ENCODE measurements at places on chromosomes 6 and 20. TPM values are rescaled to one million over a fixed set of nuclear protein-coding genes. Genes with fewer than 3 reads are reported as not detected.
A peak's percentile ranks its signal among the peaks of the same experiment; 100 is the strongest.

DNA sequence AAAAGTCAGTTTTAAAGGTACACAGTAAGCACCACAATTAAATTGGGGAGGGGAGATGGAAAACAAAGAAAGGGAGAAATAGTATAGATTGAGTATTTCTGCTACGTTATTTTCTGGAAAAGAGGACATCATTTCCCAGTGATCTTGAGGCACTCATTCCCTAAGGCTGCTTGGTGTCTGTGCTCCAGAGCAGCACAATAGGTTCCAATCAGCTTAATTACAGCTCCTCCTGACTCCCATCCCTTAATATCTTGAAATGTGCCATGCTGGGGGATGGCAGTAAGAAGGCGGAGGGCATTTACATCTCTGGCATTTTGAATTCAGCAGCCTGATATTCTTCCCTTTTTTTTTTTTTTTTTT lies 39.5 kb upstream of the BEND3 start:
- H3K4me1 ChIP-seq = no peaks in the 10 kb centered on the region
- no peaks in the 10 kb centered on the region for H3K36me3 ChIP-seq
- no peak overlapping the region for H3K27ac ChIP-seq
- H3K4me3 ChIP-seq = no peak overlapping the region
- no peak for DNase-seq

TREML2 gene
- total RNA-seq = 0.39 TPM

CST2 gene
- total RNA-seq = not detected

GRCh38 chr6:21019614-21020013 lies 485.4 kb downstream of the CDKAL1 start:
- no peak overlapping the region for H3K4me3 ChIP-seq
- no peak overlapping the region for H3K27ac ChIP-seq
- no peaks in the 10 kb centered on the region for H3K36me3 ChIP-seq
- no peak for DNase-seq

BMP5 gene
- not detected for total RNA-seq

GRCh38 chr6:128694303-128695009 lies 174.1 kb upstream of the PTPRK start:
- no peaks in the 10 kb centered on the region for H3K36me3 ChIP-seq
- no peak for DNase-seq
- H3K27ac ChIP-seq = no peak overlapping the region

HLA-DPB1 gene
- total RNA-seq = 17.2 TPM

FAM83C gene
- total RNA-seq = not detected

TRIM10 gene
- not detected for total RNA-seq

DNA sequence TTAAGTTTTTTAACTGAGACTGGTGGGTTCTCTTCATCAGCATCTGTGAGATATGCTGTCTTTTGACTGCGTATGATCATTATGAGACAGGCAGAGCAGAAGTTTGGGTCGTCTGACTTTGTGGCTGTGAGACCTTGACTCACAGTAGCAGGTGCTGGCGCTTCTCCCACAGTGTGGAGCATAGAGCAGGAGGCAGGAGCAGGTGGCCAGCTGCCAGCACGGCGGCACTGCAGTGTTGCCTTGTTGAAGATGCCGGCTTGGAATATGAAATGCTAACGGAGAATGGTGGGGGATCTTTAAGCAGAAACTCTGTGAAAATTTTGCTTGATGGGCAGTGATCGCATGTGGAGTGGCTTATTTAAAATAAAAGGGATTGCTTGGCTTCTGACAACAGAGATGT lies 105.0 kb downstream of the TIAM2 start:
- no peaks in the 10 kb centered on the region for H3K4me1 ChIP-seq
- H3K36me3 ChIP-seq = no peaks in the 10 kb centered on the region
- no peaks in the 10 kb centered on the region for H3K27me3 ChIP-seq
- no peak for DNase-seq
- H3K27ac ChIP-seq = no peak overlapping the region
- H3K4me3 ChIP-seq = no peak overlapping the region

DNA sequence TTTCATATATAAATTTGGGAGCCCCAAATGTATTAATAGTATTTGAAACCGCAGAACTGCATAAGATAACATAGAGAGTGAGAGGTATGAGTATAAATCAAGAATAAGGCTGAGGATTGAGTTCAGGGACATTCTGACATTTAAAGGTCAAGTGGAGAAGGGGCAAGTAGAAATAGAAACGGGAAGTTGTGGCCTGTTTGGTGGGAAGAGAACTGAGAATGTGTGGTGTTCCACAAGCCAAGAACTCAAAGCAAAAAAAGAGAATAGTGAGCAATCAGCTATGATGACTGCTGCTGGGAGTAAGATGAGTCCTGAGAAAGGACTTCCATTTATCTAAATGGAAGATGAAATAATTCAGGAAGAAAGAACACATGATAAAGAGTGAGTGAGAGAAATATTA lies 418.4 kb downstream of the CD109 start:
- no peaks in the 10 kb centered on the region for H3K27me3 ChIP-seq
- no peak overlapping the region for H3K27ac ChIP-seq
- no peaks in the 10 kb centered on the region for H3K36me3 ChIP-seq
- H3K4me1 ChIP-seq = no peaks in the 10 kb centered on the region

- no peak overlapping the region for H3K27ac ChIP-seq
- no peaks in the 10 kb centered on the region for H3K4me1 ChIP-seq
- no peaks in the 10 kb centered on the region for H3K36me3 ChIP-seq
- DNase-seq = no peak
- no peaks in the 10 kb centered on the region for H3K27me3 ChIP-seq
Observed at GRCh38 chr6:113819169-113819830, 37.8 kb upstream of the MARCKS start.

- no peak overlapping the region for H3K4me3 ChIP-seq
- no peaks in the 10 kb centered on the region for H3K27me3 ChIP-seq
- H3K36me3 ChIP-seq = no peaks in the 10 kb centered on the region
- DNase-seq = no peak
- H3K27ac ChIP-seq = no peak overlapping the region
Observed at GRCh38 chr6:70998148-70998547, 41.3 kb upstream of the B3GAT2 start.

MCHR2 gene
- not detected for total RNA-seq

DNA sequence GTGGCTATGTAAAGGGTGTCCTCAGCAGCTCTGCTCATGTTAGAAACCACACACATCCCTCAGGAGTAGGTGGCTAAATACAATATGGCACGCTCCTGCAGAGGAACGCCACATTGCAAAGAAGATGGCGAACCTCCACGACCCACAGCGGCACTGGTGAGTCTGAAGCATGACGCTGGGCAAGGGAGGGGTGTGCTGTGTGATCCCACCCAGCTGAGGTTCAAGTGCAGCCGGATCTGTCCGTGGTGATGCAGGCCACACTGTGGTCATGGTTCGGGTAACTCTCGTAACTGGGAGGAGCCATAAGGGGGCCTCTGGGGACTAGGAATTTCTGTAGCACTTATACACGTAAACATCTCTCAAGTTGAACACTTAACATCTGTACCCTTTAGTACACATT lies 23.4 kb upstream of the APMAP start:
- no peaks in the 10 kb centered on the region for H3K27me3 ChIP-seq
- H3K36me3 ChIP-seq = peaks cover 54% of the 10 kb centered on the region
- no peak overlapping the region for H3K27ac ChIP-seq
- H3K4me3 ChIP-seq = no peak overlapping the region

VSTM2L gene
- total RNA-seq = not detected

DNA sequence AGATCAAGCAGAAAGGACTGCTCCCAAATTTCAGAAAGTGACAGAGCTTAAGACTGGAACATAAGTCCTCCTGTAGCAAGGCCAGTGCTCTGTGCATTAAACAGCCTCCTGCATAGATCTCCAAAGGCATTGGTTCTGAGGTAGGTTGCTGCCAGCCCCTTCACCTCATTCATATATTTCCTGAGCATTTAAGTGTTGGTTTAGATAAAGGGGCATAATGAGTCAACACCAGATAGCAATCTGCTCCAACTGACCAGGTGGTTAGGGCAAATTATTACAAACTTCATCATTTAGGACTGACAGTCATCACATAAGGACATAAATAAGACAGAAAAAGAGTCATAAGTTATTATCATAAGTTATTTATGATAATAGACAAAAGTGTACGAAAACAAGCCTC lies 10.7 kb downstream of the PTPRK start:
- no peak overlapping the region for H3K27ac ChIP-seq
- H3K36me3 ChIP-seq = no peaks in the 10 kb centered on the region
- no peak for DNase-seq
- no peak overlapping the region for H3K4me3 ChIP-seq
- H3K4me1 ChIP-seq = no peaks in the 10 kb centered on the region

HCK gene
- total RNA-seq = 1.3 TPM

GRCh38 chr6:157454762-157455714 lies 74.0 kb downstream of the ZDHHC14 start:
- DNase-seq = no peak
- no peak overlapping the region for H3K27ac ChIP-seq
- H3K4me1 ChIP-seq = peaks cover 9% of the 10 kb centered on the region
- no peak overlapping the region for H3K4me3 ChIP-seq
- H3K27me3 ChIP-seq = no peaks in the 10 kb centered on the region
- no peaks in the 10 kb centered on the region for H3K36me3 ChIP-seq

DNA sequence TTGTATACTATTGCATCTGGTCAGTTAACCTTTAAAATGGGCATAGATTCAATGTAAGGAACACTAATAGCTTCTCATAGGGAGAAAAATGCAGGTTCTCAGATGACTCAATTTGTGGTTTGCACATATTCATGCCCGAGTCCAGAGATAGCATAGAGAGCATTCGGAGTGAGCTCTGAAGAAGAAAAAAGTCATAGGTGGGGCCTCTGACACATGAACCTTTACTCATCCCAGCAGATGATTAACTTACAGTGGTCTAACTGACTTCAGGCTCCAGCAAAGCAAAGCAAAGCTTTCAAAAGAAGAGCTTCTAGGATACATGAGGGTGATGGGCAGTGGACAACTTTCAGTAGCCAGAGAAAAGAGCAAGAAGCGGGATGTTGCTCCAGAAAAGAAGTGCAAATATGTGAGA lies 55.3 kb upstream of the BTN3A2 start:
- H3K4me3 ChIP-seq = no peak overlapping the region
- H3K4me1 ChIP-seq = peaks cover 33% of the 10 kb centered on the region
- no peak overlapping the region for H3K27ac ChIP-seq
- no peaks in the 10 kb centered on the region for H3K27me3 ChIP-seq
- DNase-seq = no peak

SMIM28 gene
- not detected for total RNA-seq

CSE1L gene
- 44.5 TPM for total RNA-seq

WFDC9 gene
- total RNA-seq = not detected

DNA sequence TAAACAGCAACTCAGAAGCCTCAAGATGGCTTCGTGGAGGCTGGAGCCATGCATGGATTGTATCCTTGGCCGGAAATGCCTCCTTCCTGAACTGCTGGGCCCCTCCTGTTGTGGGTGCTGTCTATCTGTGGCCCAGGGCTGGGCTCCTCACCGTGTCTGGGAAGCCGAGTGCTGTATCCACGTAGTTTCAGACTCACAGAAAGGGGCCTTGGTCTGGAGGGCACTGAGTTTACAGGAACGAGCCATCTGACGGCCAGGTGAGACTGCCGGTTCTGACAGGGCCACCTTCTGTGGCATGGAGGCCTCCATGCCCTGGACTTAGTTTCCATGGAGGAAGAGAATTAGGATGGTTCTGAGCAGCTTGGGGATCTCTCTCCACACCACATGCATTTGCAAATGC lies 142.2 kb downstream of the ERMARD start:
- no peaks in the 10 kb centered on the region for H3K36me3 ChIP-seq
- no peak for DNase-seq
- no peaks in the 10 kb centered on the region for H3K27me3 ChIP-seq
- no peaks in the 10 kb centered on the region for H3K4me1 ChIP-seq

DNA sequence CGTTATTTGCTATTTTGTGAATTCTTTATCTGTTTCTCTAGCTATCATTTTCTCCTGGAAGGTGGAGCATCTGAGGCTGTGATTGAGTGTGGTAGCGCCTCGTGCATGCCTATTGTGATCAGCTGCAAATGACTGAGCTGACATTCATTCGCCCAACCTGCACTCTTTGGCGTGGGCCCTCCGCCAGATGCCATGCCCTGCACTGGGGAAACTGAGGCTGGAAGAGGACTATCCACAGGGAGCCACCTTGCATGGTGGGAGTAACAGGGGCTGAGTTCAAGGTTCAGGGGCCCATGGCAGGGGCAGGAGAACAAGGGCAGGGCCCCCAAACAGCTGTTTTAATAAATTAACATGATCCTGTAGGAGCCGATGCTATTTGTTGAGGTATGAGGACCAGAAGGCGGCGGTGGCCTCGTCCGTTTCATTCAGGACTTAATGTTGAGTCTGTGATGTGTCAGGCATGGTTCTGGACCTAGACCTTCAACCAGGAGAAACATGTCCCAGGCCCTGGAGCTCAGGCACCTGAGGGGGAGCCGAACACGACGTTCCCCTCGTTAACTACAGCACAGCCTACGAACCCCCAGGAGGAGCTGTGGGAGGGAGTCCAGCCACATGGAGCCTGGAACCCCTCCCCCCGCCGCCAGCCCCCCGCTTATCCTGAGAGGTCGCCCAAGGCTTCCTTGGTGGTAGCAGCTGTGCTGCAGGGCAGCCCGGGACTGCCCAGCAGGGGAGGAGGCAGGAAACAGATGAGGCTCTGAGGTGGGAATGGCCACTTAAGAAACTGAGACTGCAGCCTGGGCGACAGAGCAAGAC lies 242.9 kb downstream of the CDH4 start:
- no peak overlapping the region for H3K27ac ChIP-seq
- no peaks in the 10 kb centered on the region for H3K27me3 ChIP-seq
- H3K36me3 ChIP-seq = no peaks in the 10 kb centered on the region
- H3K4me3 ChIP-seq = no peak overlapping the region
- DNase-seq = no peak

GRCh38 chr20:21048841-21049273 lies 57.3 kb downstream of the LINC00237 start:
- DNase-seq = peak; percentile 39
- H3K27ac ChIP-seq = no peak overlapping the region
- H3K27me3 ChIP-seq = no peaks in the 10 kb centered on the region
- no peak overlapping the region for H3K4me3 ChIP-seq

- H3K27ac ChIP-seq = no peak overlapping the region
- H3K36me3 ChIP-seq = no peaks in the 10 kb centered on the region
- no peaks in the 10 kb centered on the region for H3K27me3 ChIP-seq
- no peak overlapping the region for H3K4me3 ChIP-seq
- no peak for DNase-seq
Observed at GRCh38 chr6:127205036-127205435, 61.6 kb upstream of the RNF146 start.

DNA sequence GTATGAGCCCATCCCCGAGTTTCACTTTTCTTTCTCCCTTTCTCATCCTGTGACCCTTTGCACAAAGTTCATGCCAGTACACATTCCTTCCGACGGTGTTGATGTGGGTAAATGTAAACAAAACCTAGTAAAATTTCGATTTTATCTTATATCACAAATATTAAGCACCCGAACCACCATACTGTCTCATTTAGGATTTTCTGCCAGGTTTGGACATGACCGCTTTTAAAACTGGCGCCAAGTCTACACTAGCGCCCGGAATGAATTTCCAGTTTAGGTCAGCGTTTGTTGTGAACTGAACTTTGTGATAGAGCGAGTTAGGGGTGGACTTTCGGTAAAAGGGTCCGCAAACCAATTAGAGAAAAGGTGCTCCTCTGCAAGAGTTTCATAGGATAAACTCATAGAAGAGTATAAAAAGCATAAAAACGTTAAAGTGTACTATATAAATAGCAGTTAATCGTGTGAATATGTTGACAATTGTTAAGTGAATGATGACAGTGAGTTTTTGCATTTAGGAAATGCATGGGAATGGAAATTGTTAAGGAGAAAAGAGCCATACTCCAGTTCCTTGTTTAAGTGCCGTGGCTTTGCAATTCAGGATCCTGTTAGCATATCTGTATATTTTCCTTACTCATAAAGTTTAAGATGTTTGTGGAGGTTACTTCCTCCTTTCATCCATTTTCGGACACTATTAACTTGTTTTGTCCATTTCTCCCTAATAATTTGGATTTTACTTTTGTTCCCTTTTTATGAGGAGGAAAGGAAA lies 937 bp downstream of the AKAP7 start:
- H3K27me3 ChIP-seq = no peaks in the 10 kb centered on the region
- peak overlapping the region; percentile 58 for H3K4me3 ChIP-seq
- H3K27ac ChIP-seq = peak overlapping the region; percentile 13
- peaks cover 17% of the 10 kb centered on the region for H3K4me1 ChIP-seq

C20orf141 gene
- total RNA-seq = not detected

Data from CD4-positive, alpha-beta memory T cell (primary cell).